ENCODE measurements at places on chromosomes 5 and 9.

DNA sequence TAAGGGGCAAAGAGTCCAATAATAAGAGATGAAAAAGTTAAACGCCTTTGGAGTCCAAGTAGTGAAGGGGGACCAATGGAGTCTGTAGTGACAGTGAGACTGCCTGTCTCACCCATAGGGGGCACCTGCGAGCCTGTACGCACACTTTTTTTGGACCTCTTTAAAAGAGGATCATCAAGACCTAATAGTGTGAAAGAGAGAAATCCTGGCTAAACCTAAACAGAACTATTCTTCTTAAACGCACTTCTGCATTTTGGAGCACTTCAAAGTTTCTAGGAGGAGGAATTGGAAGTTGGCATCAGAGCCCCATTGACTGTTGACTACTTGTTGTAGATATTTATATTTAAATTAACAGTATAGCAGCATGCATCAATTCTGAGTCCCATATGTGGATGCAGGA lies 636.1 kb upstream of the KLF4 start:
- DNase-seq = no peak

DNA sequence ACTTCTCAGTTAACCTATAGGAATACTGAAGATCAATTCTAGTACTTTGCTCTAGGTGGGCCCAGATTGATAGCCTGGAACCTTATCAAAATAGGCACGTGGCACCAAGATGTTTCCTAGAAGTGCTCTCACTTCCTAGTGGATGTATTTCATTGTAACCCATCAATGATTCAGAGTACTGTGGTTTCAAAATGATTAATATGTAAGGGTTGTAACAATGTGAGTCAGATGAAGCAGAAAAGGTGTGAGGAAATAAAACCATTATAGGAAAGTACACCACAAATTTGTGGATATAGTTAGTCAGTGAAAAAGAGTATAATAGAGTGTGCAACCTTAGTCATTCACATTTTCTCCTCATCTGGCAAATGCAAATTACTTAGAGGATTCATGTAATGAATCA lies 177.3 kb upstream of the FST start:
- DNase-seq = peak; percentile 44

DNA sequence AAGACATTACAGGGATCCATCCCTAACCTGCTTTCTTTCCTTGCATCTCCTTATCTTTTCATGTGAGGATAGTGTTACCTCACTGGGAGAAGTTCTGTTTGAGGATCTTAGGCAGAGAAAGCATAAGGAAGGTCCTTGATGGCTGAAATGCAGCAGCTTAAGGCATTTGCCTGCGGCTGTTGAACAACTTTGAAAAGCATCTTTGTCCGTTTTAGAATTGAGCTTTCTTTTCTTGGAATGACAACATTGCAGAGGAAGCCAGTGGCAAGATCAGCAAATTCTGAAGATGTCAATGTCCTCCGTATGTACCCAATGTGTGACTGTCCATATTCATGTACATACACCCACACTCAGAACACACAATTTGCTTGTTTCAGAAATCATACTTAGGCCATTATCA lies 436.2 kb downstream of the GABRG2 start:
- no peak for DNase-seq

GRCh38 chr5:150642991-150643710 lies 2.7 kb downstream of the SYNPO start:
- no peak for DNase-seq

GRCh38 chr9:98993570-98993945 lies 49.9 kb downstream of the COL15A1 start:
- DNase-seq = no peak

DNA sequence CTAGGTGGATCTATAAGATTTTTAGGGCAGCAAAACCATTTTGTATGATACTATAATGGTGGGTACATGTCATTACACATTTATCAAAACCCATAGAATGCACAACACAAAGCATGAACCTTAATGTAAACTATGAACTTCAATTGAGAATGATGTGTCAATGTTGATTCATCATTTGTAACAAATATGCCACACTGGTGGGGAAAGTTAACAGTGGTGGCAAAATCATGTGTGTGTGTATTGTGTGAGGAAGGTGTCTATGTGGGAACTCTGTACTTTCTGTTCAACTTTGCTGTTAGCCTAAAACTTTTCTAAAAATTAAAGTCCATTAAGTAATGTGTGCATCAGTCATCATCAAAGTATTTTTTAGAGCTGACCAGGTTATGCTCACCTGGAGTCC lies 38.9 kb downstream of the HAVCR1 start:
- no peak for DNase-seq

All from AG08396 (cell line).